Adrenal gland (tissue), 19 donors: ENCODE measurements at places on chromosomes 11 and 22. TPM values are rescaled to one million over a fixed set of nuclear protein-coding genes. Genes with fewer than 3 reads are reported as not detected.

The BLID gene
- not detected for polyA plus RNA-seq

The BDNF gene
- 0.31 TPM for polyA plus RNA-seq

GRCh38 chr11:7901319-7901854 is 29.7 kb downstream of the OR10A6 start:
- H3K4me1 ChIP-seq: no peaks in the 10 kb centered on the region
- no peak overlapping the region for H3K4me3 ChIP-seq
- H3K27ac ChIP-seq: no peak overlapping the region
- no peaks in the 10 kb centered on the region for H3K27me3 ChIP-seq
- no peak for DNase-seq

DNA sequence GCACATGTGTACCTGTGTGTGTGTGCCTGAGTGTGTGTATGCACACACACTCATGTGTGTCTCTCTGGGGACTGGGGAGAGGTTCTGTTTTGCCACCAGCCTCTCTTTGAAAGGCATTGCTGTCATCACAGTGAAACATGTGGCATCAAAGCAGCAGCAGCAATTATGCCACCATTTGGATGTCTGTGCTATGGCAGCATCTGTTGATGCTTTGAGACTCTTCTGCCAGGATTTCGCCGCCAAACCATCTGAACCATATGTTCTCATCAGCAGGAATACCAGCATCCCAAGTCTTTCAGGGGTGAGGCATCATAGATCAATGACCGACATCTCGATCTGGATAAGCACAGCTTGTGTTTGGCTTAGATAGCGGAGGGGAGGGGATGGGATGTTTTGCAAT is 168.6 kb downstream of the FAT3 start:
- H3K27ac ChIP-seq: no peak overlapping the region
- H3K27me3 ChIP-seq: no peaks in the 10 kb centered on the region
- DNase-seq: no peak
- H3K36me3 ChIP-seq: no peaks in the 10 kb centered on the region
